ENCODE measurements at places on chromosomes 1 and 21. TPM values are rescaled to one million over a fixed set of nuclear protein-coding genes. Genes with fewer than 3 reads are reported as not detected.

Gene LCE6A
- total RNA-seq = not detected

Gene CA14
- total RNA-seq = 42.9 TPM

Gene DYNLT5
- total RNA-seq = 2.8 TPM

Gene ELF3
- 13.0 TPM for total RNA-seq

Gene MSTO1
- total RNA-seq = 25.9 TPM

Gene NCAM2
- total RNA-seq = 0.83 TPM

Gene AADACL4
- not detected for total RNA-seq

DNA sequence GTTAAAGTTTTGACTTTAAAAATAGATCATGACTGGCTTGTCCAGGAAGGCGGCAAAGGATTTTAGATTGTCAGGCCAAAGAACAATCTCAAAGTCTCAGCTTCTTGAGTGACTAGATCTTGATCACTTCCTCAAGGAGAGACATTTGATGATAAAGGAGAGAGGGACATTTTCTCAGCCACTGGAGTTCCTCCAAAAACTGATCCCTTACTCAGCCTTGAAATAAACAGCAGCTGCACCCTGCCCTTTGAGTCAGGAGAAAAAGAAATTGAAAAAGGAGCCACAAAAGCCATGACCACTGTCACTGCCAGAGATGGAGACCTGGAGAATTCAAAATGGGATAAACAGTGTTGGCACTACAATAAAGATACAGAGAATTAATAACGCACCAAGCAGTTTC lies 288.4 kb upstream of the PRMT6 start:
- no peak for DNase-seq

DNA sequence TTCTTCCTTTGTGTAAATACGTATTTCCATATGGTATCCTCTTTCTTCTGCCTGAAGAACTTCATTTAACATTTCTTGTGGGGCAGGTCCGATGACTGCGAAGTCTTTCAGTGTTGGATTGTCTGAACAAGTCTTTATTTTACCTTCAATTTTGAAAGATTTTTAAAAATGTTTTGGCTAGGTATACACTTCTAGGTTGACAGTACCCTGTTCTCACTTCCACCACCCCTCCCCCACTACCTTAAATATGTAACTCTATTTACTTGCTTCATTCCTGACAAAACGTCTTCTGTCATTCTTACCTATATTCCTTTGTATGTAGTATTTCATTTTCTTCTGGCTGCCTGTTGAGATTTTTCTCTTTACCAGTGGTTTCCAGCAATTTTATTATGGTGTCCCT lies 85.7 kb upstream of the ARTN start:
- DNase-seq = no peak

- no peak for DNase-seq
Observed at GRCh38 chr1:96723377-96723776, 1.8 kb downstream of the PTBP2 start.

DNA sequence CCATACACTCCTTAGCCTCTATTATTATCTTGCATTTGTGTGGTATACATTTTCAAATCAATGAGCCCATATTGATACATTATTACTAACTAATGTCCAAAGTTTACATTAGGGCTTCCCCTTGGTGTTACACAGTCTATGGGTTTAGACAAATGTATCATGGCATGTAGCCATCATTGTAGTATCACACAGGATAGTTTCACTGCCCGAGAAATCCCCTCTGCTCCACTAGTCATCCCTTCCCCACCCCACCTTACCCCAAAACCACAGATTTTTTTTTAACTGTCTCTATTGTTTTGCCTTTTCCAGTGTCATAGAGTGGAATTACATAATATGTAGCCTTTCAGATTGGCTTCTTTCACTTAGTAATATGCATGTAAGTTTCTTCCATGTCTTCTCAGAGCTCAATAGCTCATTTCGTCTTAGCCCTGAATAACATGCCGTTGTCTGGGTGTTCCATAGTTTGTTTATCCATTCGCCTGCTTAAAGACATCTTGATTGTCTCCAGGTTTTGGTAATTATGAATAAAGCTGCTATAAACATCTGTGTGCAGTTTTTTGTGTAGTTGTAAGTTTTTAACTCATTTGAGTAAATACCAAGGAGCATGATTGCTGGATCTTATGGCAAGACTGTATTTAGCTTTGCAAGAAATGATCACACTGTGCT lies 86.4 kb upstream of the LYST start:
- DNase-seq = no peak
